ENCODE measurements at places on chromosomes 5 and 9.

DNA sequence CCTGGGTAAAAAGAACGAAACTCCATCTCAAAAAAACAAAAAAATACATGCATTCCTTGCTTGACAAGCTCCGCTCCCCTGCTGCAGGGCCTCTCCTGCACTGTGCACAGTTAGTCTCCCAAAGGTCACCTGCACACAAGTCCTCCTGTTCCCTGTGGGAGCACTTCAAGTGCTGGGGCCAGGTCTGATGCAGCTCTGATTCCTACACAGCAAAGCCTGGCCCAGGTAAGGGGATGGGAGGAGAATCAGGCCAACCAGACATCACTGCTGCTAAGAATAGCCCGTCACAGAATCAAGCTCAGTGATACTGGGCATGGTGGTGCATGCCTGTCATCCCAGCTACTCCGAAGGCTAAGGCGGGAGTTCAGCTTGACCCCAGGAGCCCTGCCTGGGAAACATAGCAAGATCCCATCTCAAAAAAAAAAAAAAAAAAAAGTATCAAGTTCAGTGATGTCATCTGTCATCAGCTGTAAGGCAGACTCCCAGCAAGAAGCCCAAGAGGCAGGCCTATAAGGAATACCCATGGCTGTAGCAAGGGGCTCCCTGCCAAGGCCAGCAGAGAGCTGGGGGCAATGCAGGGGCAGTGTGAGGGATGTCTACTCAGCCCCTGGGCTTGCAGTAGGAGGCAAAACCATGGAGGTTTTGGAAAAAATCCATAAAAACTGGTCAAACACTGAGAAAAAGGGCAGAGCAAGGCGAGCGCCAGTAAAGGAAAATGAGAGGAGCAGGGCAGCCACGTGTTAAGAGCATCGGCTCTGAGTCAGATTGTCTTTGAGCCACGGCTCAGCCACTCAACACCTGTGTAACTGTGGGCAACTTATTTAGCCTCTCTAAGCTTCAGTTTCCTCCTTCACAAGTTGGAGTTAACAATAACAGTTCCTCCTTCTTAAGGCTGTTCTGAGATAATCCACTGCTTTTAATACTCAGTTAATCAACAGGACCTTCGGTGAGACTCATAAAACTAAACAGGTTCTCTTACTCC is 3.2 kb downstream of the TPM2 start:
- no peak for DNase-seq

DNA sequence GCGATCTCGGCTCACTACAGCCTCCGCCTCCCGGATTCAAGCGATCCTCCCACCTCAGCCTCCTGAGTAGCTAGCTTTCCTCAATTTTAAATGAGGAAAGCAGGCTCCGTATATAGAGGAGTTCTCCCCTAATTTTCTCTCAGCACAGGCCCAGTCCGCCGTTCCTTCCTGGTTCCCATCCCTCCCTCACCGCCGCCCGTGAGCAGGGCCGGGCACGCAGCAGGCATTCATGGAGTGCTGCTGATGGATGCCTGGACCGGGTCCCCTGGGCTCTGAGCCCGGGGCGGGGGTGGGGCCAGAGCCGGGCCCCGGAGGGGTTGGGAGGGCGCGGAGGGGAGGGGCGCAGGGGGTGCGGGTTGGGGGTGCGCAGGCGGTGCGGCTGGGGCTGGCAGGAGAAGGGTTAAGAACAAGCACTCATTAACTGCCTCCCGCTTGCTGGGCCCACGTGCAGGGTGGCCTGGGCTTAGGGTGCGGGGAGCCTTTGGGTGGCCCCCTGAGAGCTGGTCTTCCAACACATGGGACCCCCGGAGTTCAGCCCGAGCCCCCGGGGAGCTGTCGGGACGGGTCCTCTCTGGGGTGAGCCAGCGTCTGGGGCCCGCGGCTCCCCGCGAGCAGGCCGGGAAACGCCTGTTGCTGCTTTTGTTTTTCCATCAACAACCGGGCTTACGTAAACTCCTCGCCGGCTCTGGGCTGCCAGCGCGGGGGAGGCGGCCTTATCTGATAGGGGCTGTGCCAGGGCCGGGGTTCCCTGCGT is 33.7 kb downstream of the LHX2 start:
- no peak for DNase-seq

GRCh38 chr5:98292496-98292895 is 481.0 kb upstream of the RGMB start:
- DNase-seq = no peak

- no peak for DNase-seq
Observed at GRCh38 chr5:40578501-40579451, 100.9 kb upstream of the PTGER4 start.

- DNase-seq = no peak
Observed at GRCh38 chr9:92026206-92027002, 76.4 kb upstream of the ROR2 start.

- peak; percentile 49 for DNase-seq
Observed at GRCh38 chr5:32589942-32590869, 4.8 kb downstream of the SUB1 start.

- DNase-seq = no peak
Observed at GRCh38 chr5:110909415-110909814, 162.1 kb upstream of the TSLP start.

GRCh38 chr5:67059744-67060490 is 136.7 kb downstream of the CD180 start:
- DNase-seq = no peak

- no peak for DNase-seq
Observed at GRCh38 chr9:120481248-120481647, 98.7 kb downstream of the CDK5RAP2 start.

DNA sequence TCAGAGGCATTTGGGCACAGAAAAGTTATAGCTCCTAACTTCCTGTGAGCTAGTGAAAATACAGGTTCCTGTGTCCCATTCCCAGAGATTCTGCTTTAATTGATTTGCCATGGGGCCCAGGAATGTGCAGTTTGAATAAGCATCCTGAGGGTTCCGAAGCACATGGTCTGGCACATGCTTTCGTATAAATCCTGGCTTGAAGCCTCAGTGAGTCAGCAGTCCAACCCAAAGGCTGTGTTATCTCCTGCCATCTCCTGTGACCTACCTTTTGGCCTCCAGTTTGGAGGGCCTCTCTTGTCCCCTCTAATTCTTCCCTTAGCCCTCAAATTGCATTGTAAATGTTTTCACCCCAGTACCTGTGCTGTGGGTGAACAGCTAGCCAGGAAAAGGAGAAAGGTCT is 183.8 kb downstream of the NR3C1 start:
- no peak for DNase-seq

DNA sequence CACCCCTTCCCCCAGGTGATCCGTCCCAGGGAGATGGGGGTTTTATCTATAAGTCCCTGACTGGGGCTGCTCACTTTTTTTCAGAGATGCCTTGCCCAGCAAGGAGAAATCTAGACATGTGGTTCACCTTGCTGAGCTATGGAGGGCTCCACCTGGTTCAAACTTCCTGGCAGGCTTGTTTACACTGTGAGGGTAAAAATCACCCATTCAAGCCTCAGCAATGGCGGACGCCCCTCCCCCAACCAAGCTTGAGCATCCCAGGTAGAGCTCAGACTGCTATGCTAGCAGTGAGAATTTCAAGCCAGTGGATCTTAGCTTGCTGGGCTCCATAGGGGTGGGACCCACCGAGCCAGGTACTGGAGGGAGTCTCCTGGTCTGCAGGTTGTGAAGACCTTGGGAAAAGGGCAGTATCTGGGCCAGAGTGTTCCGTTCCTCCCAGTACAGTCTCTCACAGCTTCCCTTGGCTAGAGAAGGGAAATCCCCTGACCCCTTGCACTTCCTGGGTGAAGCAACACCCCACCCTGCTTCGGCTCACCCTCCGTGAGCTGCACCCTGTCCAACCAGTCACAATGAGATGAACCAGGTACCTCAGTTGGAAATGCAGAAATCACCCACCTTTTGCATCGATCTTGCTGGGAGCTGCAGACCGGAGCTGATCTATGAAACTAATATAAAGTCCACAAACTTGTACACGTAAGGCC is 231.7 kb downstream of the CTNND2 start:
- no peak for DNase-seq

DNA sequence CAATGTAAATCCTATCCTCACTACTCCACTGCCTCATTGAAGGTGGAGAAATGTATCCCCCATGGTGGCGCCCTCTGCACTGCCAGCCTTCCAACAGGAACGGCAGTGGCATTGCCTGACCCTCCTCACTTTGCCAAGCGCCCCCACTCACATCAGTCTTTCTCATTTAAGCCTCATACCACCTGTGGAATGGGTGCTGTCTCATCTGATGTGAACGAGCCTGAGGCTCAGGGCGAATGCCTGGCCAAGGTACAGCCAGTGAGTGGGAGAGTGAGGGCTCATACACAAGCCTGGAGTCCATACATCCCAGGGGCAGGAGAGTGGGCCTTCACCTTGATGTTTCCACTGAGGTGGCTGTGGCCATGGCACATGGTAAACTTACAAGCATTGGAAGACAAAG is 10.3 kb downstream of the F2RL2 start:
- DNase-seq = no peak

DNA sequence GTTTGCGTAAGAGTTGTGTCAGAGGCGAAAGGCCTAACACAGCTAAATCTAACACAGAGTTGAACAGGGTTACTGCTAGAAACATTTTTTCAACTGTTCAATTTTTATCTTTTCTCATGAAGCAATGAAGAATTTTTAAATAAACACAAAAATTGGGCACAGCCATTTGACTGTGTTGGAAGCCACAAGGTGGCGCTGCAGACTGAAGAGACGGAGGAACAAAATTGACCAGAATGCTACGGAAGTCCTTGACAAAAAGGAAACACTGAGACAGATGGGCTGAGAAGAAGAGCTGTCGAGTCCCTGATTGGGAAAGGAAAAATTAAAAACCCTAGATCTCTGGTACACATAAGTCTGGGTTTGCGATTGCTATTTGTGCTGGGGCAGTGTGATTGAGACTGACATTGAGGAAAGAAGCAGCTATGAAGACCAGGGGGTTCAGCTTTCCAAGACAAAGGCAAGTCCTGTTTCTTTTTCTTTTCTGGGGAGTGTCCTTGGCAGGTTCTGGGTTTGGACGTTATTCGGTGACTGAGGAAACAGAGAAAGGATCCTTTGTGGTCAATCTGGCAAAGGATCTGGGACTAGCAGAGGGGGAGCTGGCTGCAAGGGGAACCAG is at the start of gene PCDHB9:
Gene PCDHB9 (plus strand): TSS at position 265 of the 616 bp plus-strand sequence. CDS start 158 bp downstream, at position 423.
- DNase-seq = no peak

DNA sequence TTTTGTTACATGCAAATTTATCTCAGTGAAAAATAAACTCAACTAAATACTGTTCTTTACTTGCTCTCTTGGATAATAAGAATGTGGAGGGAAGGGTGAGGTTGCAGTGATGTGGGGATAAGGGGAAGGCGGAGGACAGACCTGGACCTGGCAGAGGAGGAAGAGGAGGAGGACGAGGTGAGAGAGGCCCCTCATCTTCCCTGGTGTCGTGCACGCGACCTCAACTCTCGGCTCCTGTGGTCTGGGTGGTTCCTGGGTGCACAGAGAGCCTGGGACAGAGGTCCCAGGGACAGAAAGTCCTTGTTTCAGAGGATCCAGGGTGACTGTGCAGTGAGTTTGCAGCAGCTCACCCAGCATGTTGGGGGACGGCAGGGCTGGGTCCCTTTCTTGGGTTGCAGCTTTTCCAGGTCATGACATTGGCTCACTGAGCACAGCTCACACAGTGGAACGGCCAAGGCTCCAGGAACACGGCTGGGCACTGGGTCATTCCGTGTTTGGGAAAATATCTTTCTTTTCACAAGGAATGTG is 37.7 kb upstream of the LPCAT1 start:
- DNase-seq = no peak

DNA sequence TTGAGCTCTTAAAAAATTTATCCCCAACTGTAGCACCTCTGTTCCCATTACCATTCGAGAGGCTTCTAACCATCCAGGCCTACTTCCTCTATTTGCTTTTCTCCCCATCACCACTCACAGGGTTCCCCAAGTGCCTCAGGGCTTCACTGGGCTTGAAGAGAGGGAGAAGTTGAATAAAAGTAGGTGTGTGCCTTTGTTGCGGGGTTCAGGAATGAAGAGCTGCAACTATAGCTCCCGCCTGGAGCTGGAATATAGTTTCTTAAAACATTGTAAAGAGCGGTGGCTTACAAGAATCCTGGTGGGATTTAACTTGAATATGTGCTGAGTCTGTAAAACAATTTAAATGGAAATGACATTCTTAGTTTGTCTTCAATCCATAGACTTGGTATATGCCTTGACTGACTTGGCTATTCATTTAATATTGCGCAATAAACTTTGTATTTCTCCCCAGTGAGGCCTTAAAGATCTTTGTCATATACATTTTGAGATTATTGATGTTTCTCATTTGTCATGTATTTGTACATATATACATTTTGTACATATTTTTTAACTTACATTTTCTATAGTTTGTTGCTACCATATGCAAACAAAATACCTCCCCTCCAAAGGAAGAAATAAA is 7.2 kb downstream of the ENTREP1 start:
- DNase-seq = no peak

- no peak for DNase-seq
Observed at GRCh38 chr9:135056541-135056940, 30.9 kb upstream of the OLFM1 start.

- DNase-seq = no peak
Observed at GRCh38 chr9:105475302-105475701, 27.5 kb downstream of the FSD1L start.

GRCh38 chr5:37867654-37868053 is 27.8 kb upstream of the GDNF start:
- no peak for DNase-seq

DNA sequence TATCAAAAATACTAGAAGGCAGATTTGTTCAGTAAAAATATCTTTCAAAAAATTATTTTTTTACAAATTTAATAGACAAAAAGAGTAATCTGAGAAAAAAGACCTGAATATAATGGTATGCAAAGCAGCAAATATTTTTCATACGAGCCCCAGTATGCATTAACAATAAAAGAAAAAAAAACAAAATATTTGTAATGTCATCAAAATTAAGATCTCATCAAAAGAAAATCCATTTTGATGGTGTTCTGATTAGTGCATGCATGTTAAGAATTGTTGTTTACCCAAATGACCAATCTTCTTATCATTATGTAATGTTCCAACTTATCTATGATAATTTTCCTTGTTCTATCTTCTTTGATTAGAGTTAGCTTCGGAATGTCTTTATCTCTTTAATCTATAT is 106.1 kb downstream of the CDH9 start:
- no peak for DNase-seq

DNA sequence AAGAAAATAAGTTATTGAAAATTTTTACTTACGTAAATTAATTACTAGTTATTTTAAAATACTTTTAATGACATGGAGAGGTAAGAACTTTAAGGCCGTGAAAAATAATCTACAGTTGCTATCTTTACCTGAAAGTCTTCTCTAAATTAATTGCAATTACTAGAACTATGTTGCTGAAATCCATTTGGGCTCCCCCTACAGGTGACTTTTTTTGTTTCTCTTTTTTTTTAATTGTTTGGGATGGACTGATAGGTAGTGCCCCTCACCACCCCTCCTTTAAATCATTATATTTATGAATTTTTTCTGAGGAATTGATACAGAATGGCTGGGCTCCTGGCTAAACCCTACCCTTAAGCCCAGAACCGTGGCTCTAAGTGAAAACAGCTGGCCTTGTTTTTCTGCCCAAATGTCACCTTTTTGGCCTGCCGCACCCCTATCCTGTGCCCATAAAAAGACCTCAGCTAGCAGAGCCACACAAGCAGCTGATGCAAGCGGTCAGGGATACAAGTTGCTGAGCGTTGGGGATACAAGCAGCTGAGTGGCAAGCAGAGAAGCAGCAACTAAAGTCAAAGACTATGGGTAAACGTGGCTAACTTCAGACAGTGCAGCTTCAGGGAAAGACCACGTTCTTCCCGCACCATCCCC is 315.2 kb upstream of the ACO1 start:
- DNase-seq = no peak
